T-helper 9 cell (primary cell): ENCODE measurements at places on chromosomes 5 and 9.

DNA sequence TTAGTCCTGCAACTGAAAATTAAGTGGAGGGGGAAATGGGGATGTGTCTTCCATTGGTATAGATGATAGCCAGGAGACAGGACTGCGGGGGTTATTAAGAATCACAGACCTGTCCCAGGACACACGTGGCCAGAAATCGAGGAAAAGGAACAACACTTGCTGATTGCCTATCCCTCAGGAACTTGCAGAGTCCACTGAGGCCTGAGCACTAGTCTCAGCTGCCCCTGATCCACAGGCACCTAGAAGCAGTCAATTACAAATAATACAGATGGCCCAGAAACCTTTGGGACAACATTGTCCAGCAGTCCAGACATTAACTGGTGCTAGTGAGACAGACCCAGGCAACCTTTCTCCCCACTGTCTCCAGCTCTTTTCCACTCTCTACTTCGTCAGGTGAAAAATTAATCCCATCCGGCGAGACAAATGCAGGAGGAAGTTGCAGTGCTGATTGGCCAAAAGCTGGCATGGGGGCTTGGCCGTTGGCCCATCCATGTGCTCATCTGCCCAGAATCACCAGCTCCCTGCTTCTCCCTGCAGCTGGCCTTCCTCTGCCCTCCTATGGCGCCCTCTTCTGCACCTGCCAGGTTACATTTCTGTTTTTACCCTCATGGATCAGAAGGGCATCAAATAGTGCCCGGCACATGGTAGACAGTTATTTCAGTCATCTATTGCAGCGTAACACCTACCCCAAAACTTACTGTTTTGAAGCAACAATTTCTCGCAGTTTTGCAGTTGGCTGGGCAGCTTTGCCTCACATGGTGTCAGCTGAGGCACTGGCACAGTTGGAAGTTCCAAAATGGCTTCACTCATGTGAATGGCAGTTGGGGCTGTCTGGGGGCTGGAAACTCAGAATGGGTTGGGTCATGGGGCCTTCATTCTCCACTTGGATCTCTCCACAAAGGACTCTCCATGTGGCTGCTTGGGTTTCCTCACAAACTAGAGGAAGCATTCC is 3.6 kb upstream of the B4GALT1 start:
- DNase-seq: peak; percentile 12

DNA sequence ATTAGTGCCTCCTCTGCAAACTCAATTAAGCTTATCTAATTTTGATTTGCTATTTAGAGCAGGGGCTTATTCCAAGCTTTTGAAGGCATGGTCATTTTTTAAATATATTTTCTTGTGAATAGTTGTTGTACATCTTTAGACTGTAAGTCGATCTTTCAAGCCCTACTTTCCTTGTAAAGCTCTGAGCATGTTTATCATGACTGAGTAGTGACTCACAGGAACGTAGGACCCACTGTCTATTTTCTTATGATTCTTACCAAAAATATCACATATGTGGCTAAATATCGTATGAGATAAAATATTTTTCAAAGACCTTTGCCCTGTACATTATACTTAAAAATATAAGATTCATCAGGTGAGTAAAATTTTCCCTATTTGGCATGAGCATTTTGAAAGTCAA is 440.4 kb upstream of the GRIN3A start:
- no peak for DNase-seq

GRCh38 chr5:38478166-38478565 is 78.3 kb downstream of the LIFR start:
- no peak for DNase-seq

GRCh38 chr5:118994595-118994994 is 6.2 kb upstream of the DTWD2 start:
- DNase-seq: no peak

- peak; percentile 49 for DNase-seq
Observed at GRCh38 chr9:131398204-131398603, 4.3 kb downstream of the PRRC2B start.

DNA sequence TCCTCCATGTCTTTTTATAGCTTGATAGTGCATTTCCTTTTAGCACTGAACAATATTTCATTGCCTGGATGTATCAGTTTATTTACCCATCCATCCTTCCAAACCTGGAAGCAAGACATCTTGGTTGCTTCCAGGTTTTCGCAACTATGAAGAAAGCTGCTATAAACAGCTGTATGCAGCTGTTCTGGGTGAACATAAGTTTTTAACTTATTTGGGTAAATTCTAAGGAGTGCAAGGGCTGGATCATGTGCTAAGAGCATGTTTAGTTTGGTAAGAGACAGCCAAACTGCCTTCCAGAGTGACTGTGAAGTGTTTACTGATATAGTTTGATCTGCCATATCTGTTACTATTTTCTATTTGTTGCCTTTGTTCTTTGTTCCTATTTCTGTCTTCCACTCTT is 58.5 kb downstream of the CSF2 start:
- no peak for DNase-seq

GRCh38 chr9:113798062-113799030 is 77.8 kb upstream of the ZNF618 start:
- no peak for DNase-seq

DNA sequence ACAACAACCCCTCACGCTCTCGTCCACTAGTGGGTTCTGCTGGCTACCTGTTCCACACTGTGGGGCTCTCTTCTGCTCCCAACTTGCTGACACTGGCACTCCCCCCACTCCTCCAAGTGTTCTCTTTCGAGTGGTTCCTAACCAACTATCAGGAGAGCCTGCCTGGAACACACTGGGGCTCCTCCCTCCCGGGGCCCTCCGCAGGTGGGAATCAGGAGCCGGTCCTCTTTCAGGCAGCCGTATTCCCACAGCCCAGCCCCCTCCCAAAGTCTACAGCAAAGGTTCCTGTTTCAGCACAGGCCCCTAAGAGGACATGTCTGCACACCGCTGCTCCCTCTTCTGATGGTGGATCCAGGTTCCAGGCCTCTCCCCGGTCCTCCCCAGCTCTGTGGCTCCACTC is 165.9 kb downstream of the FSTL4 start:
- DNase-seq: no peak

- no peak for DNase-seq
Observed at GRCh38 chr5:135157421-135158313, 123.6 kb upstream of the PITX1 start.

GRCh38 chr9:68847765-68848164 is 142.7 kb downstream of the PIP5K1B start:
- DNase-seq: no peak

DNA sequence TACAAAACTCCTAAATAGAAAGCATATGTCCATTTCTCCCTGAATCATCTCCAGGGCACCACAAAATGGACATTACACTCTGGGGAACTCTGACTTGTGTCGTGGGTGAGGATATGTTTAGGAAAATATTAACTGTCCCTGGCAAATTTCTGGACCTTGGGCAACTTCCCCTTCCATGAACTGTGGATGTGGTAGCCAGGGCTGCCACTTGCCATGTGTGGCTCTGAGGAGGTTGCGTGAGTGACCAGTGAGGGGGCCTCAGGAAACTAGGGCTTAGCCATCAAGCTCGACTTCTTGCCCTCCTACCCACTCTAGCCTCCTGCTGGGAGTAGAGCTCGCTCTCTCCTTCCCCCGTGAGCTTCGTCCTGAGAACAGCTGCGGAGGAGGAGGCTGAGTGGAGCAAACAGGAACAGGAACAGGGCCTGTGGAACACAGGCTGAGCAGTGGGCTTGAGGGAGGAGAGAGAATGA is 13.8 kb upstream of the STC2 start:
- DNase-seq: no peak
